ENCODE measurements at places on chromosomes 2 and 18.

DNA sequence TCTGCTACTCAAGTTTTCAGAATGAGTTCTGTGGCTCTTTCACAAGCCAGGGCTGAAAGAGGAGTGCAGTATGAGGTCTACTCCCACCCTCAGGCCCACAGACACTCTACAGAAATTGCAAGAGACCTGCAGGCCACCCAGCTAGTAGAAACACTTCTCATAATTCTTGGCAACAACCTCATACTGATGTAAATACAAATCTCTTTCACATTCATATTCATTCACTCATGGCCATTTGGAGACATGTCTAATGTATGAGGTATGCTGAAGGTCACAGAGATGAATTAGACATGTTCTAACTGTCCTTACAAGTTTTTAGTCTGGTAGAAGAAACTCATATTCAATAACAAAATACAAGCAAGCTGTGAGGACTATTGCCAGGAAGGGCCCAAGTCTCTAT is 83.8 kb upstream of the KLHL29 start:
- DNase-seq, result no peak

- DNase-seq, result no peak
These were observed 8.5 kb upstream of the NCL start for GRCh38 chr2:231472816-231473215.

- no peak for DNase-seq
These were observed 693.4 kb downstream of the SOCS6 start for GRCh38 chr18:70982292-70982691.

- peak; percentile 9 for DNase-seq
These were observed 52.7 kb upstream of the TMEFF2 start for GRCh38 chr2:192247456-192247855.

DNA sequence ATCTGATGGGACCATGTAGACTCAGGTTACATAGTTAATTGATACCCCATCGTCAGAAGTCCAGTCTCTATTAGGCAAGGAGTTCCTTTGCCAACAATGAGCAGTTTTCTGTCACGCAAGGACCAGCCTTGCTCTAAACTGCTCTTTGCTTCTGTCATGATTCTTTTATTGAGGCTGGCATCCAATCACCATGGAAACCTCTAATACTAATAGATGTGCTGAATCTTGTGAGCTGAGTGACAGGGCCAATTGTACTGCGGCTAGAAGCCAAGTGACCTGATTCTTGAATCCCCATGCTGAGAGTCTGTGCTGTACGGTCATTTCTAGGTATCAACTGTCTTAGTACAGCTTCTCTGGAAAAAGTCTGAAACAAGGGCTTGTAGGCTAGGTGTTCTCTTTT is 395.6 kb downstream of the RND3 start:
- no peak for DNase-seq

- DNase-seq, result peak; percentile 54
These were observed 159.6 kb downstream of the MGAT5 start for GRCh38 chr2:134413430-134413829.
